Amniotic epithelial cell (primary cell): ENCODE measurements at places on chromosomes 3 and 15.

GRCh38 chr3:50830451-50830850 is 155.7 kb downstream of the DOCK3 start:
- no peak for DNase-seq

DNA sequence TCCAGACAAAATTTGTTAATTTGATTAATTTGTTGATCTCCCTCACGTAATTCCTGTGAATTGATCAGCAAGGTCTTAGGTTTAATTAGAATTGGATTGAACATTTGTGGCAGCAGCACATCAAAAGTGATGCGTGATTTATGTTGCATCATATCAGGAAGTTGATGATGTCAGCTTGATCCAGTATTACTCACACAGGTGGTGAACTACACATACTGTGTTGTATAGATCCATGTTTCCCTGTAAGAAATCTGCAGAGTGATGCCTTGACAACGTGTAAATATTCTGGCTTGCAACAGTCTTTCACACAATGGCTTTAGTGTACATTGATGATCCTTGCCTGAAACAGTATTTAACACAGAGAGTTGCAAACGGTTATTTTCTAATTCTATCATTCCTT is 200.4 kb downstream of the ADAMTSL3 start:
- DNase-seq, result no peak

- no peak for DNase-seq
Observed at GRCh38 chr15:33190539-33190938, 4.0 kb downstream of the FMN1 start.

- DNase-seq, result no peak
Observed at GRCh38 chr3:47416041-47416440, 35.2 kb downstream of the PTPN23 start.

GRCh38 chr3:31968927-31969418 is 12.1 kb downstream of the OSBPL10 start:
- DNase-seq, result peak; percentile 98

DNA sequence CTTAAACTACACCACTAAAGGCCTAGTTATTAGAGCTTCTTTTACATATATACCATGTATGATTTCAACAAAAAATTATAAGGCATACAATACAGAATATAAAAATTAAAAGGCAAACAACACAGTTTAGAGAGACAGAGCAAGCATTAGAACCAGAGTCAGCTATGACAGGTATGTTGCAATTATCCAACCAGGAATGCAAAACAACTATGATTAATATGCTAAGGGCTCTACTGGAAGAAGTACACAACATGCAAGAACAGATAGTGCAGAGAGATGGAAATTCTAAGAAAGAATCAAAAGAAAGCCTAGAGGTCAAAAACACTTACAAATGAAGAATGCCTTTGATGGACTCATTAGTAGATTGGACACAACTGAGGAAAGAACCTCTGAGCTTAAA is 39.6 kb downstream of the CCDC54 start:
- DNase-seq, result peak; percentile 96

GRCh38 chr3:78426454-78426853 is 1341.3 kb downstream of the ROBO1 start:
- no peak for DNase-seq

- no peak for DNase-seq
Observed at GRCh38 chr15:60899322-60899966, 329.7 kb downstream of the RORA start.

- peak; percentile 53 for DNase-seq
Observed at GRCh38 chr15:72722071-72722696, 36.2 kb downstream of the BBS4 start.

DNA sequence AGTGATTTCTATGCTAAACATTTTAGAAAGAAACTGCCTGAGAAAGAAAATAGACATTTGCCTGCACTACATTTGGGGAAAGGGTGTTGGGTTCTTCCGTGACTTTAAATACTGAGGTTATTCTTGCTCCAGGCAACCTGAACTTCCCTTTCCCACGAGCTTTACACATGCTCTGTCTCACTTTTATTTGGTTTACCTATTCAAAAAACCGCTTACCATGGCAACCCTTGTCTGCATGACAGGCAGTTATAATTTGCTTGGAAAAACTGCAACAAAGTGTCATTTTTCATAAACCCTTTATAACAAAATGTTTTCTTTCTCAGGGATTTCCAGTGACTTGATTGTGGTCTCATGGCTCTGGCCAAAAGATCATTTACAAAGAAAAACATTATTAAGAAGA is 416.3 kb upstream of the MEIS2 start:
- DNase-seq, result no peak

DNA sequence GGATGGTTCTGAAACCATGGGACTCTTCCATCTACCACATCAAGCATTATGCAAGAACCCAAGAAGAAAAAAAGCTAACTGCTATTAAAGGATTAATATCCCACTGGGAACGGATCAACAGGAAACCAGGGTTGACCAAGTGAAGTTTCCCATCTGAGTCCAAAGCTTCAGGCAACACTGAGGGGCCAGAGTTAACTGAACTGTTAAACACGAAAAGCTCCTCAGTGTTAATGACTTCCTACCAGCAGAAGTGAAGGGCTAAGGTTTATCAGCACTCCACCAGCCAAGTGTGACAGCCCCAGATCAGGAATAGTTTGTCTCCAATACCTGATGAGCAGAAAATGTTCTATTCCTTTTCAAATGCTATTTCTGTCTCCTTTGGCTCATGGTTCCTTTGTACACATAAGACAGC is 36.7 kb downstream of the PTPN9 start:
- peak; percentile 21 for DNase-seq

GRCh38 chr3:183581496-183582155 is 26.1 kb upstream of the KLHL6 start:
- no peak for DNase-seq

GRCh38 chr15:33402600-33402999 is 91.8 kb downstream of the RYR3 start:
- no peak for DNase-seq

DNA sequence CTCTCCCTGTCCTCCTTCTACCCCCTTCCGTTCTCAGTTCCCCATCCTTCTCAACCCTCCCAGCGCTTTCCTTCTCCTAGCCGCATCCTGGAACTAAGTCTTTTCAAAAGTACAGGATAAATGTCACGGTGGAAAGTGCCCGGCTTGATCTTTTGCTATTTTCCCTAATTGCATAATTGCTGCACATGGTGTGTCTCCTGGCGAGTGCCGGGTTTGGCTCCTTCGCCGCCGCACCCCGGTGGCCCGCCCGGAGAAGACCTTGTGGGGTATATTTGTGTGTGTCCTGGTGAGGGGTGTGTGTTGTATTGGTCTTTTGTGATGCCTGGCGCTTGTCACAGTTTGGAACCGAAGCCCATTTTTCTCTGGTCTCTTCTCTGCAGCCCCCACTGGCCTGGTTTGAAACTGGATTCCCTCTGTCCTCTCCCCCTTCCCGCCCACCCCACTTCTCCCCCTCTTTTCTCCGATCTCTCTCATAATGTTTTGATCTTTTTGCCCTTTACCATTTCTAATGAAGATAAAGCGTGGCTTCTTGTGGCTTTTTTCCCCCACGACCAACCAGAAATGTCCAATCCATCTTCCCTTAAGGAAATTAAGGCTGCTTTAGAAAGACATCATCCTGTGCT is 692 bp downstream of the UBE2E2 start:
- peak; percentile 5 for DNase-seq

DNA sequence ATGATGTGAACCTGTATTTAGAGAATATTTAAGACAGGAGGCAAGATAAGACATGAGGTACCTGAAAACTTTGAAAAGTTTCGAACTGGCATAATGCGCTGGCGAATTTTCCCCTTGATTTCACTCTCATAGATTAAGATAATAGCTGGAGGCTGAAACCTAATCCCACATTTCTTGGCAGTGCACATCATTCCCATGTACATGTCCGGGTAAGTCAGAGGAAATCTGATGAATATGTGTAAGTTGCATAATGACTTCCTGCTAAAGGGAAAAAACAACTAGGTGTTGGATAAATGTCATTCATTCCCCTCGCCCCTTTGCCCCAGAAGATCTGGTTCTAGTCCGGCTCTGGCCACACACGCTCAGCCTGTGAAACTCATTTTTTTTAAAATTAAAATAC is 3.6 kb downstream of the CEP19 start:
- DNase-seq, result peak; percentile 30

DNA sequence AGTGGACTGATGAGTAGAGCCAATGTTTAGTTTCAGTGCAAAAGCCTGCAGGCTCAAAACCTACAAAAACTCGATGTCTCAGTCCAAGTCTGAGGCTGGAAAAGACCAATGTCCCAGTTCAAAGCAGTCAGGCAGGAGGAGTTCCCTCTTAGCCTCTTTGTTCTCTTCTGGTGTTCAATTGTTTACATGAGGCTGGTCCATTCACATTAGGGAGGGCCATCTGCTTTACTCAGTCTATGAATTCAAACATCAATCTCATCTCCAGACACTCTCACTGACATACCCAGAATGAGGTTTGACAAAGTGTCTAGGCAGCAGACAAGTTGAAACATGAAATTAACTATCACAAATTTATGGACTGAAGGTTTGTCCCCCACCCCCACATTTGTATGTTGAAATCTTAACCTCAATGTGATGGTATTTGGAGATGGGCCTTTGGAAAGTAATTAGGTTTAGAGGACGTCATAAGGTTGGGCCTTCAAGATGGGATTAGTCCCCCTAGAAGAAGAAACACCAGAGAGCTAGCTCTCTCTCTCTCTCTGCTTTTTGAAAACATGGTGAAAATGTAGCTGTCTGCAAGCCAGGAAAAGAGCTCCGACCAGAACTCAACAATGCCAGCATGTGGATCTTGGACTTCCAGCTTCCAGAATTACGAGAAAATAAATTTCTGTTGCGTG is 438.5 kb upstream of the RGMA start:
- DNase-seq, result no peak

GRCh38 chr3:62332835-62333244 is 40.5 kb downstream of the FEZF2 start:
- DNase-seq, result peak; percentile 8

DNA sequence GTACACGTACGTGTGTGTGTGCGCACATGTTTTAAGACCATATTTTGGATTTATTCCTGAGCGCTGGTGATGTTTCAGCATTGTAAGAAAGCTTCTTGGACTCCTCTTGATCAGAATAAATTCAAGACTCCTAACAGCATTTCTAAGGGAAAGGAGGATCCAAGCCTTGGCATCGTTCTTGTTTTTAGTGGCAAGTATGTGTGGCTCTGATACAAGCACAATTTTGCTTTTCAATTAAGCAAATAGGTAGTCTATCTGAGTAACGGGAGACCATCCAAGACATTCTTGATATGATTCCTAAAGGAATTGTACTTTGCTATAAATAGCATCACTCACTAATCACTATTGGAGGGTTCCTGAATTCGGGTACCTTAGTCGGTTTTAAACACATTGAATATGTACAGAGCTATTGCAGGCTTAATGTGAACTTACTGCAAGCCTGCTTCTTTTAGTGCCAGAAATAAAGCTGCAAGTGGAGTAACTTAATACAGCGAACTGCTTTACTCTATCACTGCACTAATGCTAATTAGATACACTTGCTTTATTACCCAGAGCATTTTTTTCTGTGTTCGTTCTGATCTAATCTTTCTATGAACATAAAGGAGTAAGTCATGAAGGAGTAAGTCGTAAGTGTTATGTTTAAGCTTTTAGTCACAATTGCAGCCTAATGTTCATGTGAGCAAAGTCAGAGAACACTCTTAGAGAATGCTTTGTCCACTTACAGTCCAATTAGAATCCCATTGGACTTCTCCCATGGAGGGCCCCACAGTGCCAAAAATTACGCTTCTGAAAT is 186.3 kb downstream of the MCTP2 start:
- no peak for DNase-seq

GRCh38 chr3:107384907-107385306 is 7.7 kb downstream of the CCDC54 start:
- DNase-seq, result no peak

GRCh38 chr3:108324177-108324576 is 27.8 kb downstream of the HHLA2 start:
- DNase-seq, result no peak

GRCh38 chr3:59412516-59412915 is 362.7 kb upstream of the CFAP20DC start:
- peak; percentile 55 for DNase-seq

DNA sequence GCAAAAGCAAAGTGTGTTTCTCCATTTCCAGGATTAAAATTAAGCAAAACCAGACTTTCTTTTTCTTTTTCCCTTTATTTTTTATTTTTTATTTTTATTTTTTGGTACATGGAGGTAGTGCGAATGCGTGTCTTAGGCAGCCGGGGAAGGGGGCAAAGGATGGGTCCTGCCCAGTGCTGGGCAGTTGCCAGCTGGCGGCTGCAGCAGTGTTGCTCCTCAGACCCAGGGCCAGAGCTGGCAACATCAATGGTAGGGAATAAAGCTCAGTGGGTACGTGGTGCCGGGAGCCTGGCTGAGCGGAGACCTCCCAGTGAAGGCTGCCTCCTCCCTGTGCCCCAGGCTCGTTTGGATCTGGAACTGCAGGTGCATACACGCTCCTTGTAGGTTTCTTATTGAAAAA is 46.3 kb downstream of the POLR2M start:
- DNase-seq, result no peak

GRCh38 chr15:57114070-57114469 is 195.6 kb downstream of the TCF12 start:
- peak; percentile 70 for DNase-seq

- DNase-seq, result peak; percentile 42
Observed at GRCh38 chr3:69297501-69297900, 88.4 kb downstream of the FRMD4B start.

DNA sequence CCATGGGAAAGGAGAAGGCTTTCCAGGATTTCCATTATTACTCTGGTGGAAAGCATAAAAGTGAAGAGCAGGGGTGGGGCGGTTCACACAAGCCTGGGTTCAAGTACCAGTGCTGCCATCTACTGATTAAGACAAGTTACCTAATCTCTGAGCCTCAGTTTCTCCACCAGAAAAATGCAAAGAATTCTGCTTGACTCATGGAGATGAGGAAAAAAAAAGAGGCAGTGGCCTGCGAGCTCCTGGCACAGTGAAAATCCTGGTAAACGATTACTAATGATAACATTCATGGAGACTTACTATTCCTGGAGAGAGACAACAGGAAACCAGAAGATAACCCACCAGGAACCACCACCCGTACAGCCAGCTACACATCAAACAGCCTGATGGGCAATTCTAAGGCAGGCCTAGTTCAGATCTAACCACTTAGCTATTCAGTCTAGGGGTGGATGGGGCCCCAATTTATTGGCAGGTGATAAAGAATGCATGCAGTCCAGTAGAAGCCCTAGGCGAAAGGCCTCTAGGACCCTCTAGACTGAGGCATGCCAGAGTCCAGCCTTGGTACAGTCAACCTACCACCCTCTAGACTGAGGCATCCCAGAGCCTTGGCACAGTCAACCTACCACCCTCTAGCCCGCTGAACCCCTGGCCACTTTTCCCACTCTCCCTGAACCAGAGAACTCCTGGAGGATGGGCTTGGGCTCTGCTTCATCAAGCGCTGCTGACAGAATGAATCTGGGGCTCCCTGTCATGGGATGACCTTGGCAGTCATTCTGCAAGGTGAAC is 2.5 kb downstream of the AMOTL2 start:
- peak; percentile 79 for DNase-seq

- DNase-seq, result no peak
Observed at GRCh38 chr3:146133441-146133840, 27.5 kb downstream of the PLOD2 start.
